ENCODE measurements at places on chromosomes 7 and 10.
A peak's percentile ranks its signal among the peaks of the same experiment; 100 is the strongest.

GRCh38 chr10:118925404-118926071 lies 104.0 kb upstream of the NANOS1 start:
- no peak for DNase-seq

DNA sequence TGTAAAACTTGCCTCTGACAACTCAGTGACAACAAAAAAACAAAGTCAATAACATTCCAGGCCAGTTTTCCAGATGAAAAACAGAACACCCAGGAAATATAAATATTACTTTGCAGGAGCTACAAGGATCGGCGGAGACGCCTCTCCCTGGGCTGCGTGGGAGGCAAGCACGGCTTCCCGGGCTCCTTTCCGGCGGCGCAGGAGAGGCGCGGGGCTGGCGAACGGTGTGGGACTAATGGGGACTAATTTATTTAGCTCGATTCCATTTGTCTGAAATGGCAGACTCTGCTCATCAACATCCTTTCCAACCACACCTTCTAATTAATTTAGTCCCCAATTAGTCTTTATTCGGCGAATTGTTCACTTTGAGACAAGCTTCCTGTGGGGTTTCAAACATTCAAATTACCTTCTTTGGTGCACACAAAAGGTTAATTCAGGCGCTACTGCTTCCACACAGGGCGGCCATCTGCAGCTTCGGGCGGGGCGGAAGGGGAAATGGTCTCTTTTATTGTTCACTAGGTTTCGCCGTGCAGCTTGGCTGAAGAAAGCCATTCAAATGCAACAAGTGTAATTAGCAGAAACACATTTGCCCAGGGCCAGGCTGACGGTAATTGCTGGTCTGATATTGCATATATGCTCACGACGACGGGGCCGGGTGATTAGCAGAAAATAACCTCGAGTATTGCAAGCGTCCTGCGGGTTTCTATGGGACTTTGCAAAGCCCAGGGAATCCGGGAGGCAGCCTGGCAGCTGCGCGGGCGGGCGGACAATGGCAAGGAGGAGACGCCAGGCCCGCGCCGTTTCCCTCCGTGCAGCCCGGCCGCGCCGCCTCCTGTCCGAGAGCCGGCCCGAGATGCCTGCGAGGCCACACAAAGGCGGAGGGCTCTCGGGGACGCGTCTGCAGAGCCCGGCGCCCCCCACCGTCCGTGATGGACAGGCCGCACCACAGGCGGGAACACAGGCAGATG lies 270.1 kb downstream of the PTPRN2 start:
- no peak for DNase-seq

DNA sequence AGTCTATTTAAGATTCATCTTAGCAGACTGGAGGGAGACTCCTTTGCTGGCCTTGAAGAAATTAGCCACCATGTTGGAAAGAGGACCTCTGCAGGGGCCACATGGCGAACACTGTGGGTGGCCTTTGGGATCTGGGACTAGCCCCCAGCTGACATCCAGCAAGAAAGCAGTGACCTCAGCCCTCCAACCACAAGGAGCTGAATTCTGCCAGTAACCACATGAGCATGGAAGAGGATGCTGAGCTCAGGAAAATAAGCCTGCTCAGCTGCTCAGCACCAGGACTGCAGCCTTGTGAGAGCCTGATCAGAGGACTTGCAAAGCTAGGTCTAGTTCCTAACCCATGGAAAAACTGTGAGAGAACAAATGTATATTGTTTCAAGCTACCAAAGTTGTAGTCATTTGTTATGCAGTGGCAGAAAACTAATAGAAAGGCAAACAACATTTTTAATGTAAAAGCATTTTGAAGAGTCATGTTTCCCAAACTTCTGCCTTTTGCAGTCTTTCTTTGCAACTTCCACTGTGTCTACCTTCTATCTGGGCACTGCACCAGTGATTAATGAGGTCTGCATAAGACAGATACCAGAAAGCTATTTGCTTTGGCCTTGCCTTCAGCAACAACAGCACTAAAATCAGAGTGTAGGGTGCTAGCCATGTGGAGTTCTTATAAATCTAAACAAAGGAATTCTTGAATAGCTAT lies 183.7 kb downstream of the FGFR2 start:
- no peak for DNase-seq

DNA sequence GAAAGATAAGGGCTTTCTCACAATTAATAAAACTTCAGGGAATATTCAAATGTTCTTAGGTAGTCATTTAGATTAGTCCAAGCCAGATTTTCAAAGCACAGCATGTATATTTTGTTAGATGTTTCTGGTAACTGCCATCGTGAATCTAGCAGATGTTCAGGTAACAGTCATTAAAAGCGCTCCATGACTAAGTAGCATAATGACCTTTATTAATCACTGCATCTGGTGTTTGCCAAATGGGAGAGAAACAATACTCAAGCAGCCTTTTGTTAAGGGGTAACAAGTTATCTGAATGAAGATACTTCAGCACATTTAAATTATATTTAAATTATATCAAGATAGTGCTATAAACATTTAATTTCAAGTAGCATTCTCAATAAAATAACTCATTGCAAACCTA lies 47.5 kb downstream of the USP6NL start:
- DNase-seq: no peak

- DNase-seq: no peak
Observed at GRCh38 chr7:155449008-155449868, 8.7 kb upstream of the EN2 start.

DNA sequence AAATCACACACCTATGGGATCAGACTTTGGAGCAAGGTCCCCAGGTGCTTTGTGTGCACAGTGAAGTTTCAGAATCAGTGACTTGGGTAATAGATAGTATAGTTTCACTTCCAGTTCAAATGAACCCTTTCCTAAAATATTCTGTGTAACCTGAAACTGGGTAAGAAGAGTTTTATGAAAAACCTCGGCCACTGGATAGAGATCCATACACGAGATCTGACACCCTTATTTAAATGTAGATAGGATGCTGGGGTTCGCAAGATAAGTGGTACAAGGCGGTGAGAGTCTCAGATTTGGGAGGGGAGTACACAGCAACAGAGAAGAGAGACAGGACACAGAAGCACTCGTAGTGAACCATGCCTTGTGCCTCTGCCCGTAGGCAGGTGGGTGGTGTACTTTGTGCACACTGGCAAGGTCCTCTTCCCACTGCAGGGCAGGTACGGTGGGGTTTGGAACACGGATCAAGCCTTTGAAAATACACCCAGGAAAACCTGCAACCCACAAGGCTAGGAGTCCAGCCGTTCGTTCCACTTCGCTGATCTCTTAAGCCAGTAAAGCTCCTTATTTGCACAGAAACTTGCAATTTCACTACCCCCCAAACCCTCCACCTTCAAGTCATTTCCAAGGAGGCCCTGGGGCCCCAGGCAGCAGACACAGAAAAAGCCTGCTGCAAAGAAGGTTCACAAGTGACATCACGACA lies 162.8 kb downstream of the USP6NL start:
- DNase-seq: no peak

DNA sequence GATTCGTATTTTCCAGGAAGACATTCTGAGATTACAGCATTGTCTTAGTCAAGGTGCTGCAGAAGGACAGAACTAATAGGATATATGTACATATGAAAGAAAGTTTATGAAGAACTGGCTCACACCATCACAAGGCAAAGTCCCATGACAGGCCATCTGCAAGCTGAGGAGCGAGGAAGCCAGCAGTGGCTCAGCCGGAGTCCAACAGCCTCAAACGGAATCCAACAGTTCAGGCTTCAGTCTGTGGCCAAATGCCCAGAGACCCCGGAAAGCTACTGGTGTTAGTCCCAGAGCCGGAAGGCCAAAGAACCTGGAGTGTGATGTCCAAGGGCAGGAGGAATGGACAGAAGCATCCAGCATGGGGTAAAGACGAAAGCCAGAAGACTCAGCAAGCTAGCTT lies 4.4 kb upstream of the ZFAND2A start:
- no peak for DNase-seq

DNA sequence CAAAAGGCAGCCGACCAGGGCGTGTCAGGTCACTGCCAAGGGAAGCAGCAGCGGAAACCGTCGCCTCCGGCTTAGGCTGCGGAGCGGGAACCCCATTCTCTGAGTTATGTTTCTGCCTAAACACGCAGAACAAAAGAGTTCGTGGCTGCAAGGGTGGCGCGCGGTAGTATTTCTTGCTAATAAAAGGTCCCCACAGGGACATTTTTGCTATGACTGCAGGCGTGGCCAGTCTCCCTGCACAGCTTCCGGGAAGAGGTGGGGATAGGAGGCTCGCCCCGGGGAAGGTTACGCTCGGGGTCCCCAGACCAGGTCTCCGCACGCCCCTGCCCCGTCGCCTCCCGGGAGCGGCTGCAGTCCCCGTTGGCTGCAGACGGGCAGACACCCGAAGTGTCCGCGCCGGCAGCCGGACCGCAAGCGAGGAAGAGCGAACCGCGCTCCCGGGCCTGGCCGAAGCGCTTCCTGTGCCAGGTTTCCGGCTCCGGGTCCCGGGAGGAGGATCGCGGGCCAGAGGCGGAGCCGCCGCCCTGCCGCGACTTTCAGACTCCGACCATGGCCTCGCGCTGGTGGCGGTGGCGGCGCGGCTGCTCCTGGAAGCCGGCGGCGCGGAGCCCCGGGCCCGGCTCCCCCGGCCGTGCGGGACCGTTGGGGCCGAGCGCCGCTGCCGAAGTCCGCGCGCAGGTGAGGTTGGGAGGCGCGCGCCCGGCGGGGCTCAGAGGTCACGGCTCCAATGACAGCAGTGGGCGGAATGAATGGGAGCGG lies at the start of gene PDSS1:
Gene PDSS1, plus strand, starts transcription at position 539 of the 759 bp plus-strand sequence. Its CDS starts 11 bp downstream, at position 550.
- peak; percentile 88 for DNase-seq

DNA sequence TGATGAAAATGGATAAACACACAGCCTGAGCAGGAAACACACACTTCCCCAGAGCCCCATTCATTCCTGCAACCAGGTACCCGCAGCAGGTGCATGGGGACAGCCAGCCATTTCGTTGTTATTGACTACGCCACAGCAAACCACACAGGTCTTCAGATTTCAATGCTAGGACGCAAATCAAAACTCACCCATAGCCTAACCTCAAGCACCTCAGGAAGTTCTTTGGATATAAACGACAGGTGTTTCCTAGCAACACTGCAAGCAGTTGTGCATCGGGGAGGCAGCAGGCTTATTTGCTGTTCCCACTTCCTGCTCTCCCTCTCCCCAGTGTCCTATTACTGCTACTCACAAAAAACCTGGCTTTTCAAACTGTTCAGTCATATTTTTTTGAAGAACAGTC lies 176.5 kb upstream of the FRMD4A start:
- DNase-seq: no peak

DNA sequence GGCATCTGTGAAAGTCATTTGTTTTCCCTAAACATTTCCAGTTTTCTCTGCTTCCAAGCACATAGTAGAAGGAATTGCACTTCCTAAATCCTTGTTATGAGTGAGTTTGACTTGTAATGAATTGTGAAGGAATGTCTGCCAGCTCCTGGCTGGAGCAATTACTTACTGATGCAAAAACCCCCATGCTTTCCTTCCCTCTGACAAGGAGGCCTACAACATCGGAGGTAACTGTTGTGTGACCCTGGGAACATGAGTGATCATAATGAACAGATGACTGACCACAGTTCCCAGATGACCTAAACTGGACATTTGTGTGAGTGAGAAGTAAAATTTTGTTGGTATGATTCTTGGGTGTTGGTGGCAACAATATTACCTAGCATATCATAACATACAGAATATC lies 21.4 kb upstream of the CPVL start:
- DNase-seq: no peak

DNA sequence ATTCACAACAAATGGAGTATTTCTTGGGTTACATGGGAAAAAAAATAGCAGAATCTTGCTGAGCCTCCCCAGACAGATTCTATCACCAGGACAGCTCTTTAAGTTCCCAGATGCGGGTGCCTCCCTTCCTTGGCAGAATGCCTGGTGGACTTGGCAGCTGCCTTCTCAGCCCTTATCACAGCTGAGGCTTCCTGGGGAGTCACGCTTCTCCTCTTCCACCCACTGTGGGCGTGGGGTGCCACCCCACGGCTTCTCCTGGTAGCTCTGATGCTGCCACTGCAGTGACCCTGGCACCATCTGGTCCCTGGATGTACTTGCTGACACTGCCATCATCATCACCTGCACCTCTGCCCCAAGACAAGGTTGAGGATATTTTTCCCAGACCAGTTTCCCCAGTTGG lies 16.2 kb upstream of the NME8 start:
- peak; percentile 41 for DNase-seq

DNA sequence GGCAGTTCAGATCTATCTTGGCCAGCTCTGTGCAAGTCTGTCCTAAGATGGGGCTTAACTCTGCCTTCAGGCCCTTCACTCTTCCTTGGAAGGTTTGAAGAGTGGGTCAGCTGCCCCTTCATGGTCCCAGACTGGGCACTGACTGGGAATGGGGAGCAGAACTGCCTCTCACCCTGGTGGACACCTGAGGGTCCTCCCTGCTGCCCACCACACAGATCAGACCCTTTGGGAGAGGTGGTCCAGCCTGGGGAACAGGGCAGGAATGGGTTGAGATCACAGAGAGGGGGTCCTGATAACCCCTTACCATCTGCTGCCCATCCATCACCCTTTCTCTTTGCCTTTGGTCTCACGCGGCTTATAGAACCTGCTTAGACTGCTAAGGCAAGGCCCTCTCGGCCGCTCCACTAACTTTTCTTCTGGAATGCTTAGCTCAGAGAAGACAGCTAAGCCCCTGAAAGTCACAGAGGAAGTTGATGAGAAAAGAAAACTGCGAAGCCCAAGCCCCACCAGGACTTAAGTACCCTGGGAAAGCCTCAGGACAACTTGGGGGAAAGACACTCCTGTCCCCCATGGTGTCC lies 402 bp upstream of the CDHR1 start:
- DNase-seq: no peak

DNA sequence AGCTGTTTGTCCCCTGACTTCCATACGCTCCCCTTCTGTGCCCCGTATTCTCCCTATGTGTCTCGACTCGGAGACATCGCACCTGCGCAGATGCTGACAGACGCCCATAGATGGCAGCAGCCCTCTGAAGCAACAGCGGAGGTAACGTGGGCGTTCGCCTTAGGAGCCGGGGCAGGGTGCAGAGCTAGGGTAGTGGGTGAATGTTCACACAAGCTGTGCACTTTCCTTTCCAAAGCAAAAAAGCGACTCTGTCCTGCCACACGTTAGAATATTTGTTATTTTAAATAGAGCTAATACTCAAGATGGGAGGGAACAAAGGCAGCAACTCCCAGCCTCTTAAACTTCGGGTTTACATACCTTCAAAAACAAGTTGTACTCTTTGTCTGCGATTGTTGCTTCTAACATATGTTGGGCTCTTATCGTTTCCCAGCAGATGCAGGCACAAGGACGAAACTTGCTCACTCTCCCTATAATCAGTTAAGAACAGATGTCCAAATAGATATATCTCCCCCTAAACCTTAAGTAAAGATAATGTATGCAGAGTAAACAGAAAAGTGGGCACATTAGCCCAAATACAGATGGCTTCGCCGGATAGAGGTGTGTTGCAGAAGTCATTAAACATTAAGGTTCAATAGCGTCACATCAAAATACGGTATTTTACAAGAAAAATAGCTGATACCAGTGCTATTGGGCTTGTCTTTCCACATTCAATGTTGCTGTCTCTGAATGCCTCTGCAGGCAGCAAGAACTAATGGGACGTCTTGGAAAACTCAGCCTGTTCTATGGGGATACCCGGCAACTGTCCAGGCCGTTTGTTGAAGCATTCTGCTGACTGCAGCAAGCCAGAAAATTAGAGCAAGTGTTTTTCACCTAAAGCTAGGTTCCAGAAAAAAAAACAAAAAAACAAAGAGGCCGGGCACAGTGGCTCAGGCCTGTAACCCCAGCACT lies 340.3 kb upstream of the PRKCQ start:
- peak; percentile 84 for DNase-seq

Measured in hypothalamus (tissue), 51 donors.